ENCODE measurements at places on chromosomes 5 and 9.

GRCh38 chr5:174145821-174146220 lies 100.3 kb downstream of the NSG2 start:
- no peak for DNase-seq

DNA sequence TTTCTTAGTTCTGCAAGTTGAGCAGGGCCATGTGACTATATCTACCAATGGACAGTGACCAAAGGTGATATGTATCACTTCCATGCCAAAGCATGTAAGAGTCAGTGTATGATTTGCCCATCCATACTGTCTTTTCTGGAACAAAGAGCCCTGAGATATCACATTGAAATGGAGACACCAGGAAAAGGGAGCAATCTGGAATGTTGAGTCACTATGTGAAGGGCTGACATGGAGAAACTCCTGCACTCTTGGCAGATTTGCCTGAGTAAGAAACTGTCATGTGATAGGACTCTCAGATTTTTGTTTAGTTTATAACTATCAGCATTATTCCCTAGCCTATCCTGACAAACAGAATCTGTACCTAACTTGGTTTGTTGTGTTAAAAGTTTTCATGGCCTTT lies 29.8 kb upstream of the TMEM161B start:
- DNase-seq: no peak

- peak; percentile 52 for DNase-seq
These were observed 39.1 kb downstream of the FGD3 start for GRCh38 chr9:92986176-92987119.

- DNase-seq: no peak
These were observed 166.8 kb downstream of the COL23A1 start for GRCh38 chr5:178423431-178423830.

- DNase-seq: no peak
These were observed 42.2 kb upstream of the FABP6 start for GRCh38 chr5:160187091-160187490.

DNA sequence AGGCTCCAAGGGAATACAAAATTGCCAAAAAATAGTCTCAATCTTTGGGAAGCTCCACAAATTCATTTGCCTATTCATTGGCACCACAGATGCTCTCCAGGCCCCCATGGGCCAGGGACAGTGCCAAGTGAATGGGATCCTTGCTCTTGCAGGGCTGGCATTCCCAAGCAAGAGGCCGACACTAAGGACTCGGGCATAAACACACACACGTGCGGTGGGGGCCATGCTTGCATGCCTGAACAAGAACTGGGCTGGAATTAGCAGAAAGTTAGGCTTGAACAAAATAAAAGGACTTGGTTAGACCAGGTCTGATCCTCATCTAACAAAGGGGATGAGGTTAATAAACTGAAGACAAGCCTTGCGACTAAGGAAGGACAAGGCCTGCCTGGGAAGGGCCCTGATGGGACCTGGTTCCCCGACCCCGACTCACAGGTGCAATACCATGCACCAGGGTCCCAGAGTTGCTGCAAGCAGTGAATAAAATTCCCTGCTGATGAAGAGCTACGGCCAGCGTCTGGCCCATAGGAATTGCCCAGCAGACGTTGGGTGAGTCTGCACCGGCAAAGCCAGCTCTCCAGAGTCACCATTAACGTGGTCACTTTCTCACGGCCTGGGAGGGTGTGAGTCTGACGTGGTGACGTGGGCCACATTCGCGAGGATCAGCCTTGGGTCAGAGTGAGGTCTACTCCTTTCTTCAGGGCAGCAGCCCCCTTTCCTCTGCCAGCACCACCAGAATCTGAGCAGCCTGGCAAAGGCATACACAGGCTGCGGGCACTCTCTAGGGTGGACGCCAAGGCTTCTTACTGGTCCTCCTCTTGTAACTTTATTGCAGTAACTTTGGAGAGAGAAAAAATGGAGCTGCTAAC lies 77.4 kb upstream of the FCN1 start:
- no peak for DNase-seq

DNA sequence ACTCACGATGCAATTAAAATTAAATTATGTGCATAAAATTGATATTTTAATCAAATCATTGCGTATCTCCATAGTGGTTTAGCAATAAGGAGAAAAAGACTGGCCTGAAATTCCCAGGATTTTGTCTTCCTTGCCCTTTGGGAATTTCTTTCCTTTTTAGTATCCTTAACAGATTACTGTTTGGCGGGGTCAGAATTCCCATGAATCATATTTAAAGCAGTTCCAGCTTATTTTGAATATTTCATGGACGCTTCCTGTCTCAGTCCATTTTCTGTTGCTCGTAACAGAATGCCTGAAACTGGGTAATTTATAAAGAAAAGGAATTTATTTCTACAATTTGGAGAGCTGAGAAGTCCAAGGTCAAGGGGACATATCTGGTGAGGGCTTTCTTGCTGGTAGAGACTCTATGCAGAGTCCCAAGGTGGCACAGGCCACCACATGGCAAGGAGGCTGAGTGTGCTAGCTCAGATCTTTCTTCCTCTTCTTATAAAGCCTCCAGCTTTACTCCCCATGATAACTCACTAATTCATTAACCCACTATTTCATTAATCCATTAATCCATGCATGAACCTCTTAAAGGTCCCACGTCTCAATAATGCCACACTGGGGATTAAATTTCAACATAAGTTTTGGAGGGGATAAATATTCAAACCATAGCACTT lies 37.8 kb downstream of the CDH6 start:
- no peak for DNase-seq

- DNase-seq: no peak
These were observed 97.0 kb downstream of the MEF2C start for GRCh38 chr5:88785746-88786565.

DNA sequence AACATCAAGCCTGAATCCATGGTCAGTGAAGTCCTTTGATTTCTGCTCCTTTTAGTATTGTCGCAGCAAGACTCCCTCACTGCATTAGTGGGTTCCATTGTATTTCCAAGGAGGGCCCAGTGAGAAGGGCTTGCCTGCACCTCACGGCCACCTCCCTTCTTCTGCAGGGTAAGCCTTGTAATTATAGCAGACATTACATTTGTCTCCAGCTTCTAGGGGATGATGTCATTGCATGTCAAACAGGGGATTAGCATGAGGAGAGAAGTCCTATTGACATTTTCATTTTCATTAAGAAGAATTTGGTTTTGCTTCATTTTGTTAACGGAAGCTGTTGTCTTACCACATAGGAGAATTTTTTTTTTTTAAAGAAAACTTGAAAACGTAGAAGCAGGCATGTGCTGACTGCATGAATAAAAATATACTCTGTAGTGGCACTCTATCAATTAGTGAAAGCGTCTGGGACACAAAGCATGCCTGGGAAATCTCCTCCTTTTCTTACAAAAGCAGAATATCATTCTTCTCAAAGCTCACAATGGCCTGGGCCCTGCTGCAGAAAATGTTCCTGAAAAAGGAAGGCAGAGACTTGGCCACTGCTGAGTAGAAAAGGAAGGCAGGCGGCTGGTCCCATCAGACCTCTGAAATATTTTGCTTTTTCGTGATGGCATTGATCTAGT lies 27.1 kb downstream of the MAP1B start:
- DNase-seq: no peak

DNA sequence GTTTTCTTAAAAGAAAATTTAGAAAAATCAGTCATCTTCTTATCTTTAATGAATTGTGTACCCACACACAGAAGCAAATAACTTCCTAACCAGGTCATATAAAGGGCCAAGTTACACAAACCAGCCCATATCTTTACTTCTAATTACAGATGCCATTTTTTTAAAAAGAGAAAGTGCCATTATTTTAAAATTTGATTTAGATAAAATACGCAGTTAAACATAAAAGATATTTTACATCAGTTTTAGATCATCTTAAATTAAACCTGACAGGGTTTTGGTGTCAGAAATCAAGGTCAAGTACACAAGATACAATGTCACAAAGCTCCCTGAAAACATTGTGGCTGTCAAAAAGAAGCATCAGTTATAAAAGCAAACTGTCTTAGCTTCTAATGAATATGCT lies 129.4 kb downstream of the GNA14 start:
- no peak for DNase-seq

DNA sequence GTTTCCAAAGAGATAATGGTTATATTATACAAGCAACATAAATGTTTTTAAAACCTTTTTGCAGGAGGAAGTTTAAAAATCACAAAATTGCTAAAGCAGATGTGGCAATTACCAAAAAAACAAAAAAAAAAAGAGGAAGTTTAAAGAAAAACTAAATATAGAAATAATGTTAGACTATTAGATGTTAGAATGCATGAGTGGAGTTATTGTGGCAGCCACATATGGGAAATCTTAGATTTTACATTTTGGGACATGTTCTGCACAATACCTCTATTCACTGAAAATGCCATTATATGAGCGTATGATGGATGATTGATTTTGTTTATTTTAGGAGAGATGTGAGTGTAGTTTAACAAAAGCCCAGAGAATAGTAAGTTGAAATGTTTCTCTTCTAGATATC lies 31.2 kb upstream of the DTWD2 start:
- DNase-seq: no peak

- no peak for DNase-seq
These were observed 142.8 kb downstream of the DCP2 start for GRCh38 chr5:113119246-113119924.

DNA sequence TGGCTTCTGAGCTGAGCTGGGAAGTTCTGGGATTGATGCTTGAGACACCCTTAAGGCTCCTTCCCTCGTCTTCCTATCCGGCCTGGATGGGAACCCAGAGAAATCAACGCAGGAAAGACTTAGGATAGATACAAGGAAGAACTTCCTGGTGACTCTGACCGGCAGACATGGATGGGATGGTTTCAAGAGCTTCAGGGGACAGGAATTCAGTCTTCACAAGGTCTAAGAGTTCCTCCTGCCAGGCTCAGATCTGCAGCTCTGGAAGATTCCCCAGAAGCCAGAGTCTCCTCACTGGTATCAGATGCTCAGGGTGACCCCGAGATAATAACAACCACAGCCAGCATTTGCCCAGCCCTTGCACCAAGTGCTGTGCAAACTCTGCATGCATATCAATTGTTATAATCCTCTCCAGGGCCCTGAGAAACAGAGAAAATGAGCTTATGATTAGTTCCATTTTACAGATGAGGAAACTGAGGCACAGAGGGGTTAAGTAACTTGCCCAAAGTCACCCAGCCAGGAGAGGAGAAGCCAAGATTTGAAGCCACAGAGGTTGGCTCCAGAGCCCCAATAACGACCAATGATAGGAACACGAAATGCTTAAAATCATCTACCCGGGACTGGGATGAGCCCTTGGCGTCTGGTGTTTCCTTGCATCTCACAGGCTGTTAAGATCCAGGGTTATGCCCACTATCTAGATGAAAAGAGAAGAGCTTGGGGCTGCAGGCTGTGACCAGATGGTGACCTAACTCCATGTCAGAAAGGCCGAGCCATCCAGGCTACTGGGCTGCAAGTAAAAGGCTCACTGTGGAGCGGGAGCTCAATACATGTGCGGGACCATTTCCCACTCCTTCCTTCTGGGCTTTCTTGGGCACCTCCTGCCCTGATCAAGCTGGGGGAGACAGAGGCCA lies 119.8 kb downstream of the C9orf50 start:
- DNase-seq: no peak

DNA sequence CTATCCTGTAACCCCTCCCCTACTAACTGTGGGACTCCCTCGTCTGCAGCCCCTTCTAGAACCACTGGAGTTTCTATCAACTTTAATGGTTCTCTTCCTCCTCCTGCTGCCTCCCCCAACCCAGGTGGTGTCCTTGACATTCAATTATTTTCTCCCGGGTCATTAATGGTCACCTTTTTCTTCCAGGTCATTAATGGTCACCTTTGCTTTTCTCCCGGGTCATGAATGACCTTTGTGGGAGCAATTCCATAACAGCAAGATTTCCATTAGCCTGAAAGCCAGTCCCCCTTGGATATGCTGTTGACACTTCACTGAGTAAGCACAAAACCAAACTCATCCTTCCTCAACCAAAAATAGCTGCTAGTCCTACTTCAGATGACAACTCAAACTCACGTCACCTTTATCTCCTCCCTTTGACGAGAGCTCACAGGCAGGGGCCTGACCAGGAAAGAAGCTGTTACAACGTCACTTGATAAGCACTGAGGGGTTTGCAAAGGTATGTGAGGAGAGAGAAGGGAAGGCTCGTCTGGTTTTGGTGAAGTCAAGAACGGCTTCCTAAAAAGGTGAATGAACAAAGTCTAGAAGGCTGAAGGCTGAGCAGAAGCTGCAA lies 10.9 kb downstream of the CCDC127 start:
- no peak for DNase-seq

DNA sequence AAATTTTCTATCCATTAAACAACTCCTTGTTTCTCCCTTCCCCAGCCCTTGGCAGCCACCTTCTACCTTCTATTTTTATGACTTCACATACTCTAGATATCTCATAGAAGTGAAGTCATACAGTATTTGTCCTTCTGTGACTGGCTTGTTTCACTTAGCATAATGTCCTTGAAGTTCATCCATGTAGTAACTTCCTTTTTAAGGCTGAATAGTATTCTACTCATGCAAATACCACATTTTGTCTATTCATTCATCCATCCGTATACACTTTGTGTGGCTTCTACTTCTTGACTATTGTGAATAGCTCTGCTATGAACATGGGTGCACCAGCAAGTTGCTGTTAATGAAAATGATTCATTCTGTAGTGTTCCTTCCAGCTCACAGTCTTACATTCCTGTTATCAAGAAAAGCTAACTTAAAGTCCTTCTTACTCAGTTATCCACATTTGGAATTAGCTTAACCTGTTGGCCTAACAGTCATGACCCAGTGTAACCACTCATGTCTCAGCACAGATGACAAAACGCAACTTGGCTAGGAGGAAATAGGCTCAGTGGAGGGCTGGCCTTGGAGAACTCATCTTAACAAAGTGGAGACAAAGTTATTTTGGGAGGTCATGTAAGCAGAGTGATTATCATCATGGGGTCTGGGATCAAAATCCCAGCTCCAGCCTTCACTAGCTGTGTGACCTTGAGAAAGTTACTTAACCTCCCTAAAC lies 129.7 kb upstream of the MAP3K1 start:
- no peak for DNase-seq

- DNase-seq: no peak
These were observed 110.5 kb upstream of the FTMT start for GRCh38 chr5:121741156-121741555.

DNA sequence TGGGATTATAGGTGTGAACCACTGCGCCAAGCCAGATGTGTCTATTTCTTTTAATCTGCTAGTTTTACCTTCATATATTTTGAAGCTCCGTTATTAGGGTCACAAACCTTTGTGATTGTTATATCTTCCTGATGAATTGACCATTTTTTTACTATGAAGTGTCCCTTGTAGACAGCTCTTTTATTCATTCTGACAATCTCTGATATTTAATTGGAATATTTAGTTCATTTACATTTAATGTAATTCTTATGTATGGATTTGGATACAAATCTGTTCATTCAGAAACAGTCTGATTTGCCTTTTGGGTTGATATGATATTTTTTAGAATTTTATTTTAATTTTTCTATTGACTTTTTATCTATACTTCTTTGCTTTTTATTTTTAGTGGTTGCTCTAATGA lies 17.2 kb downstream of the ERCC6L2 start:
- DNase-seq: no peak

- DNase-seq: no peak
These were observed 57.6 kb downstream of the KIF24 start for GRCh38 chr9:34271265-34272006.

- no peak for DNase-seq
These were observed 5.1 kb upstream of the SMIM15 start for GRCh38 chr5:61167382-61167781.

- DNase-seq: no peak
These were observed 87.0 kb upstream of the CCNH start for GRCh38 chr5:87499478-87500410.

Data from activated T-cell treated with anti-CD3 and anti-CD28 coated beads for 4 hours (primary cell).